ENCODE measurements at places on chromosomes 2 and 18.

DNA sequence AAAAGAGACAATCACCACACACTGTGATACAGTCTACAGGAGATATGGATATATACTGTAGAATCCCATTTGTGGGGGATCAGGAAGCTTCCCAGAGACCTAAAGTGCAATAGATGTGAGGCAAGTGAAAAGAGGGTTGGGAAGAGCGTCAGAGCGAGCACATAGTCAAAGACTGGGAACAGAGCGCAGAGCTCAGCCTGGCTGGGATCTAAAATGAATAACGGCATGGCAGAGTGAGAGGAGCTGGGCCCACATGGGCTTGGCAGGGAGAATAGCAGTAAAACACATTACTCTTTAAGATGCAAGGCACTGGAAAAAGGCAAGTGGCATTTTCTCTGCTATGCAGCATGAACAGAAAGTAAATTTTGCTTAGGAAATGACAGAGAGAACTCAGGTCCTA, 52.4 kb upstream of the BCL11A start:
- no peak for DNase-seq

GRCh38 chr2:63719052-63719451, 122.6 kb upstream of the UGP2 start:
- DNase-seq, result no peak

GRCh38 chr2:128615571-128615970, 296.9 kb upstream of the HS6ST1 start:
- DNase-seq, result no peak

DNA sequence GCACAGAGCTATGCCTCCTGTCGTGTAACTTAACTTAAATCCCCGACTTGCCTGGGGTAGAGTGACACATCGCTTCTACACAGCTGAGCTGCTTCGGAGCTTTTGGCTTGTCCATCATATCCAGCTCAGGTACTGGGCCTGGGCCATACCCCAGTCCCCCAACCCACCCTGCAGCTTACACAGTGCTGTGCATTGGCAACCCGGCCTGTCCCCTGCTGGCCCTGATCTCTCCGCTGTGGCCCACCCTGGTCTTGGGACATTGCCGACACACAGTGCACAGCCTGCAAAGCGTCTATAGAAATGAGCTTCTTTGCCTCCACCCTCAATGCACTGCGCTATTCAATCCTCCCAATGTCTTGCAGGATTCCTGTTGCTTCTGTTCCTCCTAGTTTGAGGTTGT, 342.8 kb upstream of the RAB6C start:
- DNase-seq, result no peak

- no peak for DNase-seq
These were observed 259.4 kb upstream of the ETAA1 start for GRCh38 chr2:67137699-67138098.

DNA sequence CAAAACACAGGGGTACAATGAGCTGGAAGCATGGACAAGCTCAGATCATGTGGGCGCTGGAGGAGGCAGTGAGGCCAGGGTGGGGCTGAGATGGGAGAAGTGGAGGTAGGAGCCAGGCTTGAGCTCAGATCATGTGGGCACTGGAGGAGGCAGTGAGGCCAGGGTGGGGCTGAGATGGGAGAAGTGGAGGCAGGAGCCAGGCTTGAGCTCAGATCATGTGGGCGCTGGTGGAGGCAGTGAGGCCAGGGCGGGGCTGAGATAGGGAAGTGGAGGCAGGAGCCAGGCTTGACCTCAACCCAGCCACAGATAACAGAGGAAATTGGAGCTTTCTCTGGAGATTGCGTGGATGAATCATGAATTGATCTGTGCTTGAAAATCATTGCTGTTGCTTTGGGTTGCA, 48.3 kb upstream of the TMEM18 start:
- DNase-seq, result no peak

DNA sequence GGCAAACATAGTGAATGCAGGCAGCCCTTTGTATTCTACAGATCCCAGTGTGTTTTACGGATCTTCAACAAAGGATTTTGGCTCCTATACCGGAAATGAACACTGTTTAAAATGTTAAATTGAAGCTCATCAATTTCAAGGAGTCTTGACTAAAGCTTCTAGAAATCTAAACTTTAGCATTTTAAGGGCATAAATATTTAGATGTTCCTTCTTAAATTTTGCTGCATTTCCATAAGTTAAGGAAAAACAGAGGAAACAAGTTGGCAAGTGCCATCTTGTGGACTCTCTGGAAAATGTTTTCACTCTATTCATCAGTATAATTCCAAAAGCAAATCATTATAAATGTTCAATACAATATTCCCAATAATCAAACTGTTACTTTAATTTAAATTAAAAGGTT, 19.6 kb downstream of the CHN1 start:
- DNase-seq, result no peak

GRCh38 chr2:221570321-221570935, 1.7 kb downstream of the EPHA4 start:
- DNase-seq, result no peak

DNA sequence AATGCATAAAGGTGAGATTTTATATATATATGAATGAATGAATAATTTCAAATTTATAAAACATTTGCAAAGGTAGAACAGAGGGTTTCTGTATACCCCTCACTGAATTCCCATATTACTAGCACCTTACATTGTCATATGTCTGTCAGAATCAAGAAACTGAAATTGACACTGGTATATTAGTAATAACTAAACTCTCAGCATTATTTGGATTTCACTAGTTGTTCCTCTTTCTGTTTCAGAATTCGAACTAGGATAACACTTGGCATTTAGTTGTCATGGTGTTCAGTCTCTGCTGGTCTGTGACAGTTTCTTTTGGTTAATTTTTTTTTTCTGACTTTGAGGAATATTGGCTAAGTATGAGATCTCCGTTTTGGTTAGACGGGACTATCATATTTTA, 275.9 kb downstream of the DCC start:
- DNase-seq, result no peak

GRCh38 chr18:7630731-7631442, 63.8 kb downstream of the PTPRM start:
- no peak for DNase-seq

- no peak for DNase-seq
These were observed 13.9 kb downstream of the SPATS2L start for GRCh38 chr2:200320344-200320743.

DNA sequence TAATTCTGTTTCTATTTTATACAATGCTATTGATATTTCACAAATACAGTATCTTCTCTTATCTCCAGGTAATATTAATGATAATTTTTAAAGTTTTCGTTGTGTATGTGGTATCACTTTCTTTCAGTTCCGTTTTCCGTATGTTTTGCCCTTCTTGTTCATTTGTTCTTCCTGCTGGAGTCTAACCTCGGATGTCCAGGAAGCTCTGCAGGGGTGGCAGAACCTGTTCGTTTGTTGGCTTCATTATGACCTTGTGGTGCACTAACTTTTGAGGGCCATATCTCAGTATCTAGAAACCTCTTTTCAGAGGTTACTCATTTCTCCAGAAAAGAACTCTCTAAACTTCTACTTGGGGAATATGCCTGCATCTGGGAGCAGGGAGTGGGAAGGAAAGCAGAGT, 134.5 kb downstream of the NBAS start:
- DNase-seq, result no peak

DNA sequence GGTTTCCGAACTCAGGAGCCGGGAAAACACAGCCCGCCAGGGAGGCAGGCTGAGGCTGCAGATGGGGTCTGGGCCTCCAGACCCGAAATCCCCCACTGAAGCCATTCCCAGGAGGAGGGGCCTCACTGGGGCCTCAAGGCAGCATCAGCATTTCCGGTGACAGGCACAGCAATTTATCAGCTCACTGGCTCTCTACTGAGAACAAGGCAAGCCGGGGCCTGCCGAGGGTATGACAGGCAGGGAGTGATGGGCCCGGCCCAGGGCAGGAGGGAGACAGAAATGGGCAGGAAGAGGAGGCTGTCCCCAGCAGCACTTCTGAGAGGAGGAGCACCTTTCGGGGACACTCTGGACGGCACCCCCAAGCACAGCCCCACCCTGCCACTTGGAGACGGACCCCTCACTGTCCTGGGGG, 12.5 kb downstream of the SDC1 start:
- DNase-seq, result no peak

DNA sequence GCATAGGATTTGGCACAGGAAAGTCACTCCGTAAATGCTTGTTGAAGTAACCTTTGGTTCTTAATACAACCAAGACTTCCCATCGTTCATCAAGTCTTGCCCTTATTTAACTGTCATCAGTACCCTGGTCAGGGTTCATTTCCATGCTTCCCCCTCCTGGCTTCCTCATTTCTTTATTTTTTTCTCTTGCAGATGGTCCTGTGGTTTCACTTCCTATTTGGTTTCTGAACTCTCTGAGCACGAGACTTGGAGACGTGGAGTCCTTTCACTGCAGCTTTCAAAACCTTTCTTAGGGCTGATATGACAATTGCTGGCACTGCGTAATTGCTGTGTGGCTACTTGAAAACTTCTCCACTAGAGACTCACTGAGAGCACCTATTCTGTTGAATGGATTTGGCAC, 59.9 kb upstream of the PID1 start:
- DNase-seq, result no peak

- no peak for DNase-seq
These were observed 55.8 kb downstream of the TTC32 start for GRCh38 chr2:19846030-19846429.

DNA sequence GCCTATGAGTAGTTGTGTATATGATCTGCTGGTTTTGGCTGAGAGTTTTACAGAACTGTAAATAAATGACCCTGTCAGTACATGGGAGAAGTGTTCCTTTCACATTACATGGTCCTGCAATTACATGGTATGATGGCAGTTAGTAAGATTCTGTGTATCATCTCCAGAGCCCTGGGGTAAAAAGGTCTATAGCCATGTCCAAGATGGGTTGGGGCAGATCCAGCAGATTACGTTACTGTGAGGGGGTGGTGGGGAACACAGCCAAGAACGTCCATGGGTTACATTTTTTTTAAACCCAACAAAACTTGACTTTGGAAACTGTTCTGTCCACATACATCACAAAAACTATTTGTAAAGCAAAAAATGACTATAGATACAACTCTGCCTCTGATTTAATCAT, 64.2 kb upstream of the LMAN1 start:
- no peak for DNase-seq

DNA sequence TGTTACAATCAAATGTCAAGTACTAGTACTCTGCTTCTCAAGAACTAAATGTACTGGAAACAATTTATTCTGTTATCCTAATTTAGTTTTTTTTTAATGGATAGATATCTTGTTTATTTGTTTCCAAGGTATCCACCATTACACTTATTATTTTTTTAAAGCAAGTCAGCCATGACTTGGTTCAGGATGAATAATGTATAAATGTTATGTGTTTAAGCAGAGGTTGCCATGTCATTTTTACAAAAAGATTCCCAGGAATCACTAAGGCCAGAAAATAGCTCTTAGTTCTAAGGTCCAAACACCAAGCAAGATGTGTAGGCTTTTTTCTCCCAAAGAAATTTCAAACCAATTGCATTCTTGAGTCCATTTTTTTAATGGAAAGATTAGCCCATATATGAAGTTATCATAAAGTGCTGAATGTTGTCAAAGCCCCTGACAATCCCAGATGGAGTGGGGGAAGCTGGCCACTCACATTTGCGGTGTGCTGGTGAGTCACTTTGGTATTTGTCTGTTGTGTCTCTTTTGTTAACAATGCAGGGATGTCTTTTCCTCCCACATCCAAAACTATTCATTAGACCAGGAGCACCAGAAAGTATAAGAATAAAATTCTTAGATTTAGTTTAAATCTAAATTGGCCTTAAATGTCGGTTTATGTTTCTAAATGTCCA, 158.9 kb downstream of the COL6A3 start:
- DNase-seq, result no peak

DNA sequence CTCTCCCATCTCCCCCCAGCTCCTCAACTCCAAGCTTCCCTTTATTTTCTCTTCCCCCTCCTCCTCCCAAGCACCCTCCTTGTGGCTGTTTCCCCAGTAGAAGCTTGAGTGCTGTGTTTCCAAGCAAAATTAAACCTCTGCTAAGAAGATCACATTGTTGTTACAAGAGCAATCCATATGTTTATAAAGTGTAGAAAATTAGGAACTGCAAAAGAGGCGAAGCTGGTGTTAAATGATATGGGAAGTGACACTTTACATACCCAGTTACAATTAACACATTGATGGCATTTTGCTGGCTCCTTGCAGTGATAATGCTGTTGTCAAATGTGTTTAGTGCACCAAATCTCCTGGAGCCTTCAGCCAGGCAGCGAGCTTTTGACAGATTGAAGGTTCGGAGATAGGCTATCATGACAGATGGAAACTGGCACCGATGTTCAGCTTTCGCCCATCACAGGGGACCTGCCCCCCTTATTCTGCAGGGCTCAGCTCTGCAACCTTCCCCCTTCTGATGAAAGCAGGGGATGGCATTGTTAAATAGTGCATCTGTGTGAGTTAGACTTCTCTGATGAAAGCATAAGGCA, 259.8 kb upstream of the ATP5MC3 start:
- DNase-seq, result no peak

DNA sequence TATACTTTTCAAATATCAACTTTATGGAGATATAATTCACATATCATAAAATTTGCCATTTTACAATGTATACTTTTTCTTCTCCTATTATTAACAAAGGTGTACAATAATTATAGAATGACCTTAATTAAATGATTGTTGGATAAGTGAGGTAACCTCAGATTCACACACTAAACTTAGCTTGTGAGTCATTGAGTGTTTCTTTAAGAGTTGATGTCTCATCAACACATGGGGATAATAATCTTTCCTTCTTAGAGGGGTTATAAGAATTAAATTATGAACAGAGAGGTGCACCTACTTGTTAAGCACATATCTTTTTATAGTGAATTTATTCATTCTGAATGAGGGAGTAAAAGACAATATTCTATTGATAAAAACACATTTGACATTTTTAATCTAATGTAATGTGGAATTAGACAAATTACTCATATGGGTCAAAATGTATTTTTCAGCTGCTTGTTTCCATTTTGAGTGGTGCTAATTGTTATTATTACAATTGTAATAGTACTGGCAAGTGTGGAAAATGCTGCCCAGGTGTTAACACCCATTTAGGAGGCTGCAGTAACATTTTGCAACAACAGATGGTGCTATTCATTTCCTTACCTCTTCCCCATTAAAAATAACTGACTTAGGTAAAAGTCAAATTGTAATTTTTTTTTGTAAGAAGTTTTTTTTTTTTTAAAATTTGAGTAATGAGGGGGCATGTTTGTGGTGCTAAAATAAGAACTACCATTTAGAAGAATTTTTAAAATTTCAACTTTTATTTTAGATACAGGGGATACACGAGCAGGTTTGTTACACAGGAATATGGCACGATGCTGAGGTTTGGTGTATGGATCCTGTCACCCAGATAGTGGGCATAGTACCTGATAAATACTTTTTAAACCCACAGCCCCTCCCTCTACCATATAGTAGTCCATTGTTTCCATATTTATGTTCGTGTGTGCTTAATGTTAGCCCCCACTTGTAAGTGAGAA, 32.1 kb upstream of the DYNAP start:
- no peak for DNase-seq

GRCh38 chr2:129764376-129765325, 214.8 kb upstream of the RAB6C start:
- no peak for DNase-seq

- no peak for DNase-seq
These were observed 126.0 kb downstream of the GLI2 start for GRCh38 chr2:120861576-120862191.

GRCh38 chr18:7290077-7290476, 59.2 kb downstream of the LRRC30 start:
- no peak for DNase-seq

GRCh38 chr2:3409627-3410170, 30.2 kb downstream of the TRAPPC12 start:
- no peak for DNase-seq
